ENCODE measurements at places on chromosomes 11 and 22.

GRCh38 chr22:27637604-27638003 is 164.0 kb downstream of the MN1 start:
- DNase-seq = no peak

DNA sequence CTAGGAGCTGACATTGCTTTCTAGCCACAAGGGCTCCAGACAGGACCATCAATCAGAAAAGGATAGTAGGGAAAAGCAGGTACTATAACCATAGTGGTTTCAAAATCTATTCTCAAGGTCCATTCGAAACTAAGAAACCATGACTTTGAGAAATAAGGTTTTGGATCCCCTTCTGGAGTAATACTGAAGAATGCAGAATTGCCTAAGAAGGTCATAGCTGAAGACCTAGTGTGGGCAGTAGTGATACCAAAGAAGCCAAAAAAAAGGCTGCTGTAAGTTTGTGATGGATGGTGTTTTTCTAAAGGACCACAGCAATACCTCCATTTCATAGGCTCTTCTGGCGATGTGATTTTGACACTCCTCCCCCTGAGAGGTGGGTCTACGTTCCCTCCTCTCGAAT is 163.1 kb downstream of the MAML2 start:
- DNase-seq = no peak

DNA sequence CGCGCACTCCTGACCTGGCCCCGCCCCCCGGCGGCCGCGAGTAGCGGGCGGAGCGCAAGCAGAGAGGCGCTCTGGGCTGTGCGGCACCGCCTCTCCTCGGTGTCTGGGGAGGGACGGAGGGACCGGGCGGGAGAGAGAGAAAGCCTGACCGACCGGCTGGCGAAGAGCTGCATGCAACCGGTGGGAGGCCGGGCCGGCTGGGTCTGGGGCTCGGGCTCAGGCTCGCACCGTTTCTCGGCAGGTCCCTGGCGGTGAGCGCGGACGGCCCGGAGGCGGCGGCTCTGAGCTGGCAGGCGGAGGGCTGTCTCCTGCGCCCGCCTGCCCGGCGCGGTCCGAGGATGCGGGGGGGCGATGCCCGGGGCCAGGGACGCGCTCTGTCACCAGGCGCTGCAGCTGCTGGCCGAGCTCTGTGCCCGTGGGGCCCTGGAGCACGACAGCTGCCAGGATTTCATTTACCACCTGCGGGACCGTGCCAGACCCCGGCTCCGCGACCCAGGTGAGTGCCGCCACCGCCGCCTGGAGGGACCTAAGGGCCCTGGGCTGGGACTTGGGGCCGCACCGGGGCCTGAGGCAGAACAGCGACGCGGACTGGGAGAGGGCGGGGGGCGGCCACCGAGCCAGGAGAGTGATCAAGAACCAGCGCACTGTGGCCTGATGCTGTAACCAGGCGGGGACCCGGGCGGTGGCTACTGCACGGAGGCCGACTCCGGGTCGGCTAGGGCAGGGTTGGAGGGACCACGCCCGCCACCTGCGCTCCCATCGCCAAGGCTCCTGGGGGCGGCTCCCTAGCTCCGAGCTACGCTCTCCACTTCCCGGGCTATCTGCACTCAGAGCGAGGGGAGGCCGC is at the start of gene SYT9:
Gene SYT9, plus strand, starts transcription at position 69 of the 847 bp plus-strand sequence. Its CDS starts 283 bp downstream, at position 352.
- no peak for DNase-seq

DNA sequence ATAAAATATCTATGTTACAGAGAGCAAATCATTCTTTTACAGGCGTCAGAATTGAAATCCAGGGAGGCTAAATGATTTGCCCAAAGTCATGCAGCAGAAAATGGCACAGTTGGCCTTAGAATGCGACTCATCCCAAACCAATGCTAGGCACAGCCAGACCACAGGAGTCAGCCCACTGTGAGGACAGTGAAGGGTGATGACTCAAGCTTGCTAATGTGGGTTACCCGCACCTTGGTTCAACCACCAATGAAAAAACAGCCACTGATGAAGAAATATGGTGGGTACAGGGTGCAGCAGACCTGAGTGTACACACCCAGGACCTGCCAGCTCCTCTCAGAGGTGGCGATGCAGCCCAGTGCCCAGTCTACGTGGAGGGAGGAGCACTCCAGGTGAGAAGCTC is 89.7 kb downstream of the ZC3H12C start:
- DNase-seq = no peak

DNA sequence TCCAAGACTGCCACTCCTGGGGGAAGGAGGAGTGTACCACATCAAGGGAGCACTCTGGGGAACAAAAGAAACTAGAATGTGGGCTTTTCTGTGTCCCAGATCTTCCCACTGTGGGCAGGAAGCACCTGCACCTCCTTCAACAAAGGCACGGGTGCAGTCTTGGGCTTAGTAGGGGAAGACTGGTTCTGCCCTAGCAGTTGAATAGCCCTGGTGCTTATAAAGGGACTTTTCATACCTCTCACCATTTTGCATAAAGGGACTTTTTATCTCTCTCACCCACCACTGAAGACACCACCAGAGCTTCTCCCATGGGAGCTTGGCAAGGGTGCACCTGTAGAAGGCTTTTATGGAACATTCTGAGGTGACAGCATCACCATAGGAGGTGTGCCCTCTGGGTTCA is 65.8 kb upstream of the MS4A8 start:
- no peak for DNase-seq

GRCh38 chr11:27696115-27696514 is 4.1 kb downstream of the BDNF start:
- DNase-seq = no peak

GRCh38 chr11:637593-638521 is 788 bp downstream of the DRD4 start:
- DNase-seq = no peak

DNA sequence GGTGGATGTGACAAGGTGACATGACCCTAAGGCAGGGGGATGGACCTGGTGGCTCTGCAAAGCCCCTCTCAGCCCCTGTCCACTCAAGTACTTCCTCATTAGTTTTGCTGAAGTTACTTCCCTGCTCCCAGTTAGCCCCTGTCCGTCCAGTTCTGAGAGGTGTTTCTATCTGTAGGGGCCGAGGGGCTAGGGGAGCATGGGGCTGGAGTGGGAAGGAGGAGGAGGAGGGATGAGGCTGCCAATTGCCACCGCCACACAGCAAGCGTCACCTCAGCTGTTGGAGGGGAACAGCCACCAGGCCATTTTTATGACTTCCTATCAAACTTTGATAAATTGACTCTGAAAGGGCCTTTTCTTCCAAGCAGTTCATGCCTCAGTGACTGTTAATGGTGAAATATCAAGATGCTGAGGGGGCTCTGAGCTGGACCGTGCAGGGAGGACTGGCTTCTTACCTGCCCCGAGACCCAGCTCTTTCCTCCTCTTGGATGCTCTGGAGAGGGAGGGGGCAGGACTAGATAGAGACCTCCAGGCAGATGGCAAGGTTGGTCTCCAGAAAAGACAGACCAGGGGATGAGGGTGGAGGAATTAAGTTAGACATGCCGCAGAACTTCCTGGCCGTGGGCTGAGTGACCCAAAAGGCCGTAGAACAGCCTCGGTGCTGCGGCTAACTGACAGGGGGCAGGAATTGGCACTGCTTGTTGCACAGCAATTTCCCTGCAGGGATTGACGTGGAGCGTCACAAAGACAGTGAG is 137.0 kb downstream of the ST3GAL4 start:
- no peak for DNase-seq

DNA sequence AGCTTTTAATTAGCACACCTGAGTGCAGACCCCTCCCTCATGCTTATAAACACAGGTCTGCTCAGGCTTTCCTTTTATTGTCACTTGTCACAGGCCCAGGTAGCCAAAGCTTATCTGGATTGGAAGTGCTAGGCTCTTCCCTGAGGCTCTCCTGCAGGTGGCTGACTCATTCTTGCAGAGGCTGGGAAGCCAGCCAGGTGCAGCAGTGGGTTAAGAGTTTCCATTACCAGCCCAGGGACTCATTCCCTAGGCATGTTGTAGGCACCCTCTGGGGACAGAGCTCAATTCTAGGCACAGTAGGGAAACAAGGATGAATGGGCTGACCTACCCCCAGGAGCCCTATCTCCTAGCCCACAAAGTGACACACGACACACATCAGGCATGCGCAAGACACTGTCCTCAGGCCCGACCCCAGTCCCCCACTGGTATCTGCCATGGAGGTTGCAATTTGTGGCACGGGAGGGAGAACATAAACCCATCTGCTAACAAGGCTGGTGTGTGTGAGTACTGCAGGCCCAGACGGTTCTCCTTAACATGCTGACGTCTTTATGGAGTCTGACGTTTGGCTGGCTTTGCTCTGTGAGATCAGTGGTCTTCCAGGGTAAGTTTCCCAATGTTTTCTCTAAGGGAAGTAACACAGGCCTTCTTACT is 94.2 kb downstream of the ABTB2 start:
- no peak for DNase-seq

GRCh38 chr11:110513846-110514437 is 84.2 kb downstream of the FDX1 start:
- no peak for DNase-seq

GRCh38 chr11:706957-707816 is 1.2 kb downstream of the EPS8L2 start:
- DNase-seq = no peak

DNA sequence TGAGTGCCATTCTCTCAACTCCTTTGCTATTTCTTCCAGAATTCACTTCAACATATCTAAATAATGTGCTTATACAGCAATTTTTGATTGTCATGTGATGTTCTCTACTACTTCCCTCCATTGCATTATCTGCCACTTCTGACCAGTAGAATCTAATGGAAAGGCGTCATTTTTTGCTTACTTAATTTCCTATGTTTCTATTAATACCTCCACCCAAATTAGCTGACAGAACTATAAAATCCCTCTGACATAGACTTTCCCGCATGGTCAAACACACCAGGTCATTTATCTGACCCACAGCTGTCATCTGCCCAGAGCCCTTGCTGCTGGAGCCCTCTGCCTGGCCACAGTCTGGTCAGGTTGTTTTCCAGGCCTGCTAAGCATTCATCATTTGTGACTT is 258.6 kb upstream of the NARS2 start:
- no peak for DNase-seq

- DNase-seq = no peak
These were observed 8.8 kb upstream of the LGALS2 start for GRCh38 chr22:37588546-37589215.

DNA sequence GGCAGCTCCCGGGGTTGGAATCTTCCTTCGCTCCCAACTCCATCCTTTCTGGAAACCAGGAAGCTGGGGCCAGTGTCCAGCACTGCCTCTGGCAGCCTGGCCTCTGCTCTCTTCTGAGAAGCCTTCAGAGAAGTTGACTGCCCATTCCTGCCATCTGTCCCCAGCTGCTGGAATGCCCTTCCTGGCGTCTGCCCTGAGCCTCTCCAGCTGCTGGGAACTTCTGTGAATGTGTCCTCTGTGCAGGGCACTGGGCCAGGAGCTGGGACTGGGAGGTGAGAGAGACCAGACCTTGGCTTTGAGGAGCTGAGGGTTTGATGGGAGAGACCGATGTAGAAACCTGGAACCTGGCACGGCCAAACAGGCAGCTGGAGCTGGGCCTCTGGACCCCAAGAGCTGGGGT is 5.9 kb upstream of the SOX10 start:
- DNase-seq = no peak

GRCh38 chr22:48943567-48944432 is 883.9 kb downstream of the BRD1 start:
- DNase-seq = no peak

DNA sequence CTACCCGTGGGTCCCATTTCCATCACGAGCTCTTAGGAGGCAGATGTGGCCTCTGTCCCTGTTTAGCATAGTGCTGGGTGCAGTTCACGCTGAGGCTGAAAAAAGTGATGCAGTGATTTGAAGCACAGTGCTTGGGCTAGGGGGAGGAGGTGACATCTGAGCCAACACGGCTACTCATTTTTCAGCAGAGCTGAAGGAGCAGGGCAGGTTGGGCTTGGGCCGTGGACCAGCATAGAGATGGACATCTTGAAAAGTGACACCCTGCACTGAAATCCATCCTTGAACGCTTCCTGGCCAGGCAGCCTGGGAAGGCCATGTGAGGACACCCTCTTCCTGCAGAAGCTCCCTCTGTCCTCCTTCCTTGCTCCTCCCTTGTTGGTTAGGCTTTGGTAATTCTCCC is 66.4 kb downstream of the ADAMTS15 start:
- DNase-seq = no peak

DNA sequence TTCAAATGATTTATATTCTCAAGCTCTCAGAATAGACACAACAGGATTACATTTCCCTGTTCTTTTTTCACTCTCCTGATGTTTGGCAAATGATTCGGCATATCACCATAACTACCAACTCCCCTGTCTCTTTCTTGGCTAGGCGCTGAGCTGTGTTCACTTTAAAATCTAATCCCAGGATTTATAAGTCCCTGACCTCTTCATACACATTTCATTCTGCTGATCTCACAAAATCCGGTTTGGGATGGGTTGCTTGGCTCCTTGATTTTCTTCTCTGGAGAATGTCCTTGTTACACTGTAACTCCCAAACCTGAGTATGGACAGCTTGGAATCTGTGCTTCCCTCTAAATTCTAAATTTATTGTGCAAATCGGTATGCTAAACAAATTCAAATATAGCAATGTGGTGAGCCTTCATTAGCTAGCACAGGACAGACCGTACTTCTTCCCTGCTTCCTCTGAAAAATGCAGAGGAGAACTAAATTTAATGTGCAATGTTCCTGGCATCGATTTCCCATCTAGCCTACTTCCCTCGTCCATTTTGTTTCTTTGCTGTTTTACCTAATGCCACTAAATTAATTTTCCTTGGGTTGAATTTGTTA is 858.5 kb upstream of the FAT3 start:
- no peak for DNase-seq

- DNase-seq = no peak
These were observed 81.5 kb upstream of the PPARA start for GRCh38 chr22:46068593-46069491.

GRCh38 chr11:35902961-35903360 is 40.9 kb upstream of the LDLRAD3 start:
- no peak for DNase-seq

DNA sequence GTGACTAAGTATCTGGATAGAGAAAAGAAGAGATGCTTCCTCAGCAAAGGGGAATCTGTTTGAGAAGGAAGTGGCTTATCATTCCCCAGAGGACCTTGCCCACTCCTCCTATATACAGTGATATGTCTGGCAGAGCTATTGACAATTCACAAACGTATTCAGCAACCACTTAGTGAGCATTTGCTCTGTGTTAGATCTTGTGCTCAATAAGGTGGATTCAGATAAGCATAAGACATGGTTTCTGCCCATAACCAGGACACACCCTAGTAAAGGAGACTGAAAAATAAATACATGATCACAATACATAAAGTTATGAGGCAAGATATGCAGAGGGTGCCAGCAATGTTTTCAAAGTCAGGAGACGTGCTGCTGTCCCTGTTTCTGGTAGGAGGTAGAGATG is 1.4 kb downstream of the TMEM9B start:
- no peak for DNase-seq

DNA sequence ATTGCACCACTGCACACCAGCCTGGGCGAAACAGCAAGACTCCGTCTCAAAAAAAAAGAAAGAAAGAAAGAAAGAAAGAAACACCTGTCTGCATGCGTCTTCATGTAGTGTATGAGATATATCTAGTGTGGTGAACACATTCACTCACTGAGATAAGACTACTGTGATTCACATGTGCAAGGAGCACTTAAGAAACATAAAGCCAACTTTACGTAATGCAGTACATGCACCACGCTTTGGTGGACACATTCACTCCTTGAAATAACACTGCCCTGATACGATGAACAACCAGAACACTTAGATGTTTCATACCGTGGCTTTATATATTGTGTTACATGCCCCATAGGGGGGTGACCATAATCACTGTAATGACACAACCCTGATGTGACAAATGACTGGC is 96.0 kb downstream of the MICAL3 start:
- no peak for DNase-seq
